Glomerular endothelial cell (primary cell): ENCODE measurements at places on chromosomes 16 and 17. TPM values are rescaled to one million over a fixed set of nuclear protein-coding genes. Genes with fewer than 3 reads are reported as not detected.

Gene CDH1
- not detected in 2 replicates for total RNA-seq

Gene SETD1A
- total RNA-seq: 12.5 and 24.6 TPM in 2 replicates

Gene P2RX5
- 1.2 and 2.9 TPM in 2 replicates for total RNA-seq

Gene TEKT1
- total RNA-seq: not detected in 2 replicates

Gene CDT1
- 10.9 and 17.8 TPM in 2 replicates for total RNA-seq

Gene RRAD
- 7.2 and 9.3 TPM in 2 replicates for total RNA-seq

Gene SULT1A1
- 1.6 and 2.5 TPM in 2 replicates for total RNA-seq

Gene SHCBP1
- total RNA-seq: 2.6 and 6.5 TPM in 2 replicates

Gene ATXN7L3
- total RNA-seq: 69.1 and 72.4 TPM in 2 replicates
